Activated naive CD8-positive, alpha-beta T cell treated with anti-CD3 and anti-CD28 coated beads, Interleukin-2, amount 10 ng/mL, durations not matched to agents 7 days and 5 days (primary cell): ENCODE measurements at places on chromosomes 3 and 15. TPM values are rescaled to one million over a fixed set of nuclear protein-coding genes. Genes with fewer than 3 reads are reported as not detected.

The CCDC13 gene
- total RNA-seq, result not detected

- DNase-seq, result no peak
Observed at GRCh38 chr3:75329476-75330097, 334.5 kb upstream of the FRG2C start.

GRCh38 chr15:40340740-40341400 is at the start of gene CCDC9B:
Gene CCDC9B (minus strand): TSS chr15:40340939. CDS start chr15:40340819, 120 bp downstream.
- no peak for DNase-seq

GRCh38 chr3:154334973-154335420 is 10.7 kb upstream of the DHX36 start:
- DNase-seq, result no peak

GRCh38 chr3:154430014-154430413 is at the start of gene GPR149:
Gene GPR149 (minus strand): TSS chr3:154430190. CDS start chr3:154429615, 575 bp downstream.
- no peak for DNase-seq
